Skeletal muscle tissue (tissue), 5 donors: ENCODE measurements at places on chromosomes 7 and 10. TPM values are rescaled to one million over a fixed set of nuclear protein-coding genes. Genes with fewer than 3 reads are reported as not detected.

The EFCAB10 gene
- not detected for total RNA-seq

The GIMAP8 gene
- 12.0 TPM for total RNA-seq

The RBP3 gene
- not detected for total RNA-seq

The ABCA13 gene
- 0.52 TPM for total RNA-seq

The KCNH2 gene
- total RNA-seq = 7.3 TPM

The STAG3 gene
- 0.52 TPM for total RNA-seq

The LAMB1 gene
- total RNA-seq = 195 TPM

The NRP1 gene
- 120 TPM for total RNA-seq

The MTERF1 gene
- 7.3 TPM for total RNA-seq

The STEAP1B gene
- 4.7 TPM for total RNA-seq

The CYP2C8 gene
- not detected for total RNA-seq

The NME8 gene
- total RNA-seq = not detected

The GDF10 gene
- 1.0 TPM for total RNA-seq

The LRIT1 gene
- total RNA-seq = not detected

The NXPH1 gene
- total RNA-seq = not detected

The SLC26A4 gene
- total RNA-seq = 0.52 TPM

The NKX6-2 gene
- not detected for total RNA-seq

The ENKUR gene
- 0.52 TPM for total RNA-seq

The ELAPOR2 gene
- total RNA-seq = 7.8 TPM

The TMEM273 gene
- 6.8 TPM for total RNA-seq

The ABCB4 gene
- total RNA-seq = under 0.01 TPM

The COL13A1 gene
- 13.0 TPM for total RNA-seq

The PON1 gene
- not detected for total RNA-seq

The CLRN3 gene
- total RNA-seq = 0.52 TPM

The MINDY4 gene
- 7.8 TPM for total RNA-seq

The FAM204A gene
- total RNA-seq = 7.8 TPM

The SPDYE2 gene
- total RNA-seq = not detected

The FMC1 gene
- 48.0 TPM for total RNA-seq

The CDC14C gene
- not detected for total RNA-seq

The LLCFC1 gene
- not detected for total RNA-seq

The CLDN15 gene
- 2.1 TPM for total RNA-seq

The ZNF248 gene
- 16.7 TPM for total RNA-seq

The OR2A12 gene
- not detected for total RNA-seq

The NUTM2B gene
- total RNA-seq = 1.0 TPM

The SCIN gene
- 1.0 TPM for total RNA-seq
